Caudate nucleus (tissue), 63 donors: ENCODE measurements at places on chromosomes 4 and X.

- no peak for DNase-seq
Observed at GRCh38 chr4:36402008-36402758, 120.8 kb downstream of the DTHD1 start.

- no peak for DNase-seq
Observed at GRCh38 chr4:80790152-80790551, 240.4 kb upstream of the BMP3 start.

- no peak for DNase-seq
Observed at GRCh38 chrX:108736509-108737479, at the start of gene IRS4. IRS4 (minus strand) TSS chrX:108736563.

DNA sequence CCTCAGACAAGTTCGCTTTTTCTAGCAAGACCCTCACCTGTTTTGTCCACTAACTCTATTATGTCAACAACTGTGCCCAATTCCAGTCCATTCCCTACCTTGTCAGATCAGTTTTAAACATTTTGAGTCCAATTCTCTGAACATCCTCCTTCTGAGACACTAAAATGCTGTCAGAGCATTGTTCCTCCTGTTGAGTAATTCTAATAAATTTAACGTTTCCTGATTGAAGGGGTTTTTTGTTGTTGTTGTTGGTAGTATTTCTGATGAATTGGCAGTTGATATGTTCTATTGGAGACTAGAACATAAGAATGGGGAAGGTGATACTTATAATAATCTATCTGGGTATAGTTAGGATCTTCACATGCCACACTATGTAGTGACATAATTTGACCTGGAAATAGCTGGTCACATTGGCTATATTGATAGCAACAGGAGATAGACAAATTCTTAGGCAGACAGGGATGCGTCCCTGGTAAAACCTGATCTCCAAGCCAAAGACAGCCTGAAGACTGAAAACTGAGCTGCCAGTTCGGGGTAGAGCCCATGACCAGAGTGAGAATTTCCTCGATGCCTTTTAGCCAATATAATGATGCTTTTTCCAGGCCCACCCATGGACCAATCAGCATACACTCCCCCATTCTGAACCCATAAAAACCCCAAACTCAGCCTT is 12.4 kb upstream of the CXCL2 start:
- DNase-seq, result no peak

- DNase-seq, result no peak
Observed at GRCh38 chr4:82398263-82398662, 24.5 kb upstream of the HNRNPD start.

DNA sequence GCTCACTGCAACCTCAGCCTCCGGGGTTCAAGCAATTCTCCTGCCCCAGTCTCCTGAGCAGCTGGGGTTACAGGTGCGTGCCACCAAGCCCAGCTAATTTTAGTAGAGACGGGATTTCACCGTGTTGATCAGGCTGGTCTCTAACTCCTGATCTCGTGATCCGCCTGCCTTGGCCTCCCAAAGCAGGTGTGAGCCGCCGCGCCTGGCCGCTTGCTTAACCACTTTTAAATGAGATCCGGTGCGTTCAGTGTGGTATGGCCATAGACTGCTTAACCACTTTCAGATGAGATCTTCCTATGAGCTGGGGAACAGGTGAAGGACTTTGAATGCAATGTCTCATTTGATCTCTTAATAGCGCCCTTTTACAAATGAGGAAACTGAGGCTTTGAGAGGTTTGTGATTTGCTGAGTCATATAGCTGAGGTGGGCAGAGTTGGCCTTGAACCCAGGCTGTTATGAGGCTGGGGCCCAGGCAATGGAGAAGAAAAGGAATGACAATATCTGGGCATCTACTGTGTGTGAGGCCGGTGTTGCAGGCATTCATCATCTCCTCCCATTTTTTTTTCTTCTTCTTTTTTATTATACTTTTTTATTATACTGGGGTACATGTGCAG is 41.9 kb upstream of the NSG1 start:
- no peak for DNase-seq

DNA sequence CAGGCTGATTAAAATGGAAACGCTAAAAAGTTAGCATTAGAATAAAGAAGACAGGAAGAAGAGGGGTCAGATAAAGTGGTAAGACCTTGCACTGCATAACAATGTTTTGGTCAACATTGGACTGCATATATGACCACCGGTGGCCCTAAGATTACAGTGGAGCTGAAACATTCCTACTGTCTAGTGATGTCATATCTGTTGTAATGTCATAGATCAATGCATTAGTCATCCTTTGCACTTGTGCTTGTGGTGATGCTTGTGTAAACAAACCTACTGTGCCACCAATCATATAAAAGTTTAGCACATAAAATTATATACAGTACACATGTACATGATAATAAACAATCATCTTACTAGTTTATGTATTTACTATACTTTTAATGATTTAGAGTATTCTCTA is 73.0 kb downstream of the TMEM165 start:
- DNase-seq, result no peak

DNA sequence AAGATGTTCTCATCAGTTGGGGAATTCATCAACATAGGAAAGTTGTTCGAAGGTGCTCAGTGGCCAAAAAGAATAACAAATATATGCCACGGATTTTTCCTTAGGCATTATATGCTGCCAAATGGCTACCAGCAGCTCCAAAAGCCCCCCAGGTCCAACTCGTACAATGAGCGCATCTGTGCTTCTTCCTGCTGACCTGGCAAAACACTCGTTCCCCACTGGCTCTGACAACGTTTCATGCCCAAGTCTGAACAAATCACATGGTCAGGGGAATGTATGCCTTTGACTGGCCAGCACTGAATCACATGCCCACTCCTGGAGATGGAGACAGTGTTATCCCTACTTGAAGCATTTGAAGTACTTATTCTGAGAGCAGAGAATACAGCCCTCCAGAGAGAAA is 59.9 kb upstream of the SPP1 start:
- DNase-seq, result no peak

- no peak for DNase-seq
Observed at GRCh38 chr4:185999207-185999606, 69.7 kb upstream of the TLR3 start.

- DNase-seq, result no peak
Observed at GRCh38 chr4:1960170-1960825, 48.5 kb downstream of the NELFA start.

- DNase-seq, result no peak
Observed at GRCh38 chr4:99403380-99404184, 31.6 kb downstream of the ADH7 start.

GRCh38 chr4:184648313-184649025 is 778 bp downstream of the CASP3 start:
- DNase-seq, result peak; percentile 33

- no peak for DNase-seq
Observed at GRCh38 chr4:150248181-150248580, 169.9 kb downstream of the DCLK2 start.

DNA sequence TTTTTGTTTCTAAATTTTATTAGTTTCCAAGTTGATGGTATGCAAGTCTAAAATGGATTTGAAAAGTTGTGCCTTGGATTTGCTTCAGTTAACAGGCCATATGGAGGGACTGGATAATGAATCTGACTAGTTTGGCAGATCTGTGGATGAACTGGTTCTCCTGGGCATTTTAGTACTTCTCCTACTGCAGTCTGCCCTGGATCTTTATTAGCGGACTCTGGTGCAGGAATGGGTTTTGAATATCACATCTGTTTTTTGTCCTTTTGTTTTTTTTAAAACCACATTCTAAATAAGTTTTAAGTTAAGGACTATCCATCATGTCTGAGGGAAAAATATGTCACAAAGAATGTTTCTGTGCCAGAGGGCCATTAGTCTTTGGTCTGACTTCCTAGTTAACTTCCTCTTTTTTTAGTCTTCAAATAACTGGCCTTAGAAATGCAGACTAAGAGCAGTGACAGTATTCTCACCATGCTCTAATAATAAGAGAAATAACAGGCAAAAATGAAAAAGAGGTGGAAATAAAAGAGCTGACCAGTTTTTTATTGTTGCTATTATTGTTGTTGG is 13.9 kb upstream of the DCK start:
- no peak for DNase-seq

- DNase-seq, result no peak
Observed at GRCh38 chr4:56655209-56655626, 25.9 kb downstream of the HOPX start.

GRCh38 chrX:122703762-122704161 is 480.3 kb upstream of the GRIA3 start:
- no peak for DNase-seq

GRCh38 chr4:148170408-148171365 is 271.5 kb downstream of the NR3C2 start:
- DNase-seq, result no peak

DNA sequence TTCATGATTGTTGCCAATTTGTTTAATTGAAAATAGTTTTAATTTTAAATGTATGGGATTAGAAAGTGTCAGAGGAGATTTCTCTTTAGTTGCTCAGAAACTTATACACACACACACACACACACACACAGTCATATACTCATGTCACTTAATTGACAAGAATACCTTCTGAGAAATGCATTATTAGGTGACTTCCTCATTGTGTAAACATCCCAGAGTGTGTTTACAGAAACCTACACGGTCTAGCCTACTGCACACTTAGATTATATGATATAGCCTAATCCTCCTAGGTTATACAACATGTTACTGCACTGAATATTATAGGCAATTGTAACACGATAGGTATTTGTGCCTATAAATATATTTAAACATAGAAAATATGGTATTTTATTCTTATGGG is 1327.4 kb downstream of the FSTL5 start:
- no peak for DNase-seq

DNA sequence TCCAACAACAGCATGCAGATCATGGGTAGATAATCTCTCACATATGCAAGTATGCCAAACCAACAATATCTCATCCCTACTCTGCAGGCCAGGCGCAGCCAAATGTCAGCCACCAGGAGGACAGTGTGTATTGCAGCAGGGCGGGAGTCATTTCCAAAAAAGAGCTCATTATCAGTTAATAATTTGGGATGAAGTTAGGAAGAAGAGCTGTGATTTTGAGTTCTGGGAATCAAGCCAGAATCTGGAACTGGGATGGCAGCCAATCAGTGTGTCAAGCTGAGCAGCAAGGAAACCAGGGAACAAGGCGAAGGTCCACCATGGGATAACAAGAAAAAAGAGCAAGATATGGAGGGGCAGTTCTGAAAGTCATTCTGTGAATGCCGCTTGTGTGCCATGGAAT is 88.2 kb upstream of the CAMK2D start:
- DNase-seq, result no peak

GRCh38 chr4:185134307-185134869 is 8.7 kb upstream of the SLC25A4 start:
- no peak for DNase-seq

DNA sequence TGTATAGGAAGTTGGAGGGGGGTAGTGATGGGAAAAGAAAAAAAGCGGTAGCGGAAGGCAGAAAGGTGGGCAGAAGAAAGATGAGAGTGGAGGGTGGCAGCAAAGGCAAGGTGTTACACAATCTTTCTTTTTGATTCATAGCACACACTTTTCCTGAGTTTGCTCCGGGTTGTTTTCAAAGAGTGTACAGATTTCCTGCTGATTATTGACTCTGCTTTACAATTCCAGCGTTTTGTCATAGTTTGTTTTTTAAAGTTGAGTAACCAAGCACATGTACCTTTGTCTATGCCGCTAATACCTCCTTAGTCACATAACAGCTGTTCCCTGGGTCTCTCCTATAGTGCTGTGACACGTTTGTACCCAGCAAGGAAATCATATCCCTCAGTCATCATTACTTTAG is 50.3 kb downstream of the AGA start:
- DNase-seq, result no peak

GRCh38 chr4:131721883-131722282 is 1427.2 kb upstream of the PCDH10 start:
- no peak for DNase-seq

DNA sequence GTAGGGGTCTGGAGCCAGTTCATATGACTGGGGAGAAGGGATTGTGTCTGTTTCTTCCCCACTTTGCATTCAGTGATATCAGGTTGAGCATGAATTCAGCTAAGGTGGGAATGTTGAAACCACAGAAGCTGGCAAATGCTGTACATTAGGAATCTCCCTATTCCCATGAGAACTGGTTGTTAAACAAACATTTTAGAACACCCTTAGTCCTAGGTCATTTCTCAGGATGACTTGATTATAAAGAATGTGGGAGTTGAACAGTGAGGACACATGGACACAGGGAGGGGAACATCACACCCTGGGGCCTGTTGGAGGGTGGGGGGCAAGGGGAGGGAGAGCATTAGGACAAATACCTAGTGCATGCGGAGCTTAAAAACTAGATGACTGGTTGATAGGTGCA is 62.6 kb upstream of the LIMCH1 start:
- no peak for DNase-seq

DNA sequence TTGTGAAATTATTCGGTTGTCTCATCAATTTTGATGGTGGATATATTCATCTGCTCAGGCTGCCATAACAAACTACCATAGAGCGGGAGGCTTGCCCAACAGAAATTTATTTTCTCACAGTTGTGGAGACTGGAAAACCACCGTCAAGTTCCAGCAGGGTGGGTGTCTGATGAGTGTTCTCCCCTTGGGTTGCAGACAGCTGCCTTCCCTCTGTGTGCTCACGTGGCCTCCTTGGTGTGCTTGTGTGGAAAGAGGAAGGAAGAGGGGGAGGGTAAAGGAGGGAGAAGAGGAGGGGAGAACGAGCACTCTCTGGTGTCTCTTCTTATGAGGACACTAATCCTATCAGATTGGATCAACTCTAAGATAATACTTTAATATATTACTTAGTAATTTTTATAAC is 123.8 kb upstream of the TEX13D start:
- DNase-seq, result no peak
